ENCODE measurements at places on chromosomes 16 and 17.
A peak's percentile ranks its signal among the peaks of the same experiment; 100 is the strongest.

DNA sequence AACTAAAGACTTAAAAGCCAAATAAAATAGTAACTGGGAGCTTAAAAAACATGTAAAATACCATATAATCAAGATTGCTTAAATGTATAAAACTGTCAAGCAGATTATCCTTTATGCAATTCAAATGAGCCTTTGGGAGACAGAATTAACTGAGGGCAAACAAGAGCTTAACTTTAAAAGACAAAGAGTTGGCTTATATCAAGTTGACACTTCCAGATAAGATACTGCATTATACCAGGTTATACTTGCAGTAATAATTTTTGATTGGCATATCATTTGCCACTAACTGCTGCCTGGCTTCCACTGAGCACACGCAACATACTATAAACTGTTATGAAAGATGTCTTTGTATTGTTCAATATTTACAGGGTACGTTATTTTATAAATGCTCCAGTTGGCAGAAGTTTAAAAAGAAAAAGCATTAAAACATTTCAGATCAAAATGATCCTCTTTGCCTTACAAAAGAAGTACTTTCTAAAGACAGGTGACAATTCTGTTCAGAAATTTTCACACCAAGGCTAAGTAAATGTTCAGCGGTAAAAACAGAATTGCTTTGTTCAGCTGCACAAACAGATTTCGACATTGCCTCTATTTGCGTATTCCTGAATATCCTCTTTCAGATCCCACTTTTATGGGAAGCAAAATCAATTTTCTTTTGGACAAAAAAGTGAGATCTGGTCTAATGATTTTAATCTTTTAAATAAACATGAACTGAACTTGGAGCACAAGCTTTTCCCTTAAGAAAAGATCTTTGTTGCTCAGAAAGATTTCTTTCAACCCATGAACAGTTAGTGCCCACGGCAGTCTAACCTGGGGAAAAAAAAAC, 50.7 kb downstream of the TOX3 start:
- no peak for DNase-seq

- DNase-seq = peak; percentile 7
These were observed 196.0 kb downstream of the CBLN1 start for GRCh38 chr16:49085686-49086085.

GRCh38 chr17:49123061-49123460, 9.5 kb upstream of the B4GALNT2 start:
- DNase-seq = no peak

- DNase-seq = peak; percentile 30
These were observed 62.4 kb downstream of the BAIAP2 start for GRCh38 chr17:81097134-81097942.

- no peak for DNase-seq
These were observed 257.6 kb upstream of the CPHXL start for GRCh38 chr16:75983741-75984381.

DNA sequence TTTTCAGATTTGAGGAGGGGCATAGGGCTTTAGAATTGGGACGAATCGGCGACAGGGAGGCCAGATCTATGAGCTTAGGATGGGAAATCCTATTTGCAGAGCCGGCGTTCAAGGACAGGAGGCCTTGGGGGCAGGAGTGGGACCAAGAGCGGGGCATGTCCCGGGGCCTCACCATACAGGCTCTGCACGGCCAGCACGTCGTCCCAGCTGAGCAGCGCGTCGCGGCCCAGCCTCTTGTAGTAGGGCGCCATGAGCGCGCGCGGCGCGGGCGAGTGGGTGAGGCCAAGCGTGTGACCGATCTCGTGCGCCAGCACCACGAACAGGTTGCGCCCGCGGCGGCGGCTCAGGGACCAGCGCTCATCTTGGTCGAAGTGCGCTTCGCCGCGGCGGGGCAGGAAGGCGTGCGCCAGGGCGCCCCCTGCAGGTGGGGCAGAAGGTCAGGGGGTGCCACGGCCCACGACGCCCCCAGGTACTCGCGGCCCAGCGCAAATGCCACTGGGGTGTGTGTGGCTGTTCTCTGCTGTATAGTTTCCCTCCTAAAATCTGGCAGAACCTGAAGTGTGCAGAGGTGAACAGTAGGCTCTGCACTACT, 9.3 kb downstream of the C17orf50 start:
- DNase-seq = no peak

DNA sequence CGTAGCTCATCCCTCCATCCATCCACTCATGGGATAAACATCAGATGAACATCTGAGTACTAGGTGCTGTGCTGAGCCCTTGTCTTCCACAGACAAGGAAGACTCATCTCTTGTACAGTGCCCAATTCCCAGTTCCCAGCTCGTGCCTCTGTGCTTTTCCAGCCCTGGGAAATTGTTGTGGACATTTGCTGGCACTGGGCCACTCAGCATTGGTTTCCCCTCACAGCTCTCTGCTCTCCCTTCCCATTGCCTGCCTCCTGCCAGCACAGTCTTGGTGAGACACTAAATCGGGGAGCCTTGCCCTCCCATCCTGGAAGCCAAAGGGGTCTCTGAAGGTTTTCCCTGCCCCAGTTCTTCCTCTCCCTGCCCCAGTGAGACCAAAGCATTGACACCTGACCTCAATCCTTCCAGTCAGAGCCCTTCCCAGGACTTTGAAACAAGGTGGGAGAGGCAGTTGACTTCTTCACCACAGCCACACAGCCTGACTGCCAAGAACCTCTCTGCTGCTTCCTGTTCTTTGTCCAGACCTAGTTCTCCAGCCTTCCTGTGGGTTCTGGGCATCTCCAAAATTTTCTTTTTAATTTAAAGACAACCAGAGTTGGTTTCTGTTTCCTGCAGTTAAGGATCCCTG, 50.2 kb downstream of the WSB1 start:
- DNase-seq = no peak

GRCh38 chr17:34633351-34633750, 54.0 kb downstream of the TMEM132E start:
- DNase-seq = no peak

GRCh38 chr17:63542942-63543821, 7.1 kb upstream of the DCAF7 start:
- DNase-seq = no peak

DNA sequence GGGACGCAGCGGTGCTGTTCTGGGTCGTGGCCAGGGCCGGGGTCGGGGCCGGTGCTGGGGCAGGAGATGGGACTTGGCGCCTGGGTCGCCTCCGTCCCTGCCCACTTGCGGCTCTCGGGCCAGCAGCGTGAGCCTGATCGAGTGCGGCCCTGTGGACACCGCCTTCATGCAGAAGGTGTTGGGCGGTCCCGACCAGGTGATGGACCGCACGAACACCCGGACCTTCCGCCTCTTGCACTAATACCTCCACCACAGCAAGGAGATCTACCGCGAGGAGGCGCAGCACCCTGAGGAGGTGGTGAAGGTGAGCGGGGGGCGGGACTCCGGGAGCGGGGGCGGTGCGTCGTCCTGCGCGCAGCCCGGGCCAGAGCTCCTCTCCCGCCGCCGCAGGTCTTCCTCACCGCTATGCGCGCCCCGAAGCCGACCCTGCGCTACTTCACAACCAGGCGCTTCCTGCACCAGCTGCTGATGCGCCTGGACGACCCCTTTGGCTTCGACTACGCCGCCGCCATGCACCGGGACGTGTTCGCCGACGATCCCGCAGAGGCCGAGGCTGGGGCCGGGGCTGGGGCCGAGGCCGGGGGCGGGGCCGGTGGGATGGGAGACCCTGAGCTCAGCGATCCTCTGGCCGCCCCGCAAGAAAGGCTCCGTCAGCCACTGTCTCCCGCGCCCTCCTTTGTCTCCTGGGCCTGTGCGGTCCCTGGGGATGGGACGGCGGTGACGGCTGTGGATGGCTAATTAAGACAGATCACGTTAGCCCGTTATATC, 4.5 kb upstream of the HSD17B1 start:
- no peak for DNase-seq

- DNase-seq = no peak
These were observed 8.8 kb downstream of the WFDC1 start for GRCh38 chr16:84303516-84303915.

All from GM04503 (cell line).